ENCODE measurements at places on chromosomes 5 and 9. TPM values are rescaled to one million over a fixed set of nuclear protein-coding genes. Genes with fewer than 3 reads are reported as not detected.

Gene BSPRY
- total RNA-seq, result 37.6 TPM

GRCh38 chr5:112995764-112996618, 19.4 kb downstream of the DCP2 start:
- ATAC-seq, result peak; percentile 68

GRCh38 chr9:12815888-12816287, 41.1 kb downstream of the LURAP1L start:
- no peak for ATAC-seq

GRCh38 chr5:6803981-6804550, 90.8 kb downstream of the TENT4A start:
- ATAC-seq, result no peak
